ENCODE measurements at places on chromosomes 12 and 14.

DNA sequence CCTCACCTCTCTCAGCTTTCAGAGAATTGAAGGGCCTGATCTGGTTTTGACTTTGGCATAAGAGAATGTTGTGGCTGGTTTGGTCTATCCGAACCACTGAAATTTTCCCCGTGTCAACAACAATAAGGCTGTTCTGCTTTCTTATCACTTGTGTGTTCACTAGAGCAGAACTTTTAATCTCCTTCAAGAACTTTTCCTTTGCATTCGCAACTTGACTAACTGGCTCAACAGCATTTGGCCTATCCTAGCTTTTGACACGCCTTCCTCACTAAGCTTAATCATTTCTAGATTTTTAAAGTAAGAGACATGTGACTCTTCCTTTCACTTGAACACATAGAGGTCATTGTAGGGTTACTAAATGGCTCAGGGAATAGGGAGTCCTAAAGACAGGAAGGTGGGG is 25.9 kb upstream of the EDDM3A start:
- no peak for DNase-seq

- DNase-seq, result no peak
Measured at GRCh38 chr14:61329478-61330051, 8.2 kb downstream of the PRKCH start.

- DNase-seq, result no peak
Measured at GRCh38 chr12:49410818-49411217, 43.6 kb downstream of the SPATS2 start.

DNA sequence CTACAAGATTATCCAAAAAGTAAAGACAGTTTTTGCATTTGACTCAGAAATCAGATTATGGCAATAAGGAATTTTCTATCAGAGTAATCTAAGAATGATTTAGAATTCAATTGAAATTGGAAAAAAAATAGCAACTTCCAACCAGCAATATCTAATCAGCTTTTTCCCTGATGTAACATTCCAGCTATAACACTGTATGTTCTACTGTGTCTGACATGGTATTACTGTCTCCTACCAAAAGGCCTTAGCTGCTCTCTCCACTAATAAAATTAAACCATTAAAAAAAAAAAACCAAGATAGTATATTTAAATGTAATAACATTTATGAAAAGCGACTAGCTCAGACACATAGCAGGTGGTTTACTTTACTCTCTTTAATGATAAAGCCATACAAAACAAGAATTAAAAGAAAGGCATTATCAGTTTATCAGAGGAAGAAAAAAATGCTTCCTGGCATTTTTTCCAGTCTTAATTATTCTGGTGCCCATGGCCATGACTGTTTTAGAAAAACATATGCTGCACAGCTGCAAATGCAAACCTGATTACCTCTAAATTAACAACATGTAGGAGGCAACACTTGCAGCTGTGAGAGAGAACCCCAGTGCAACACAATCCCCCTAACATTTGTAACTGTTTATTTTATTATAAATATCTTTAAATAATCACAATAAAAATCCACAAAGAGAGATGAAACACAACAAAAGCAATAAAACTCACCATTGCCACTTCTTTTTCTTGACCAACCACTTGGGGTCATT is 28.8 kb downstream of the PHLDA1 start:
- no peak for DNase-seq

- no peak for DNase-seq
Measured at GRCh38 chr14:21023817-21024584, 860 bp downstream of the NDRG2 start.

DNA sequence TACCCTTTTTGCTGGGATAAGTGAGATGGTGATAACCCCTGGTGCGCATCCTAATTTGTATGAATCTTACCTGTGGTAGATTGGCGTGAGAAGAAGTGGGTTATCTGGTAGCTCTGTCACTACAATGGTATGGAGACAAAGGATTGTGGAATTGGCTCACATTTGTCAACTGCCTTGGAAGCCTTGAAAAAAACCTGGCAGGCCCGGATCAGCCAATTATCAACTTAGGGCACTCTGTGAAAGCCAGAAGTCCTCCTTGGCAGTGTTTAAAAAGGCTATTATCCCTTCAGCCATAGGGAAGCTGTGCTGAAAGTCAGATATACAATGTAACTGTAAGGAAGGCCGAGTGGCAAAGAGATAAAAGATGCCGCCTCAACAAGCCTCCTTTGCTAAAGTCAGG is 56.5 kb downstream of the WASHC3 start:
- DNase-seq, result no peak

GRCh38 chr12:42729535-42729900 is 140.0 kb upstream of the PRICKLE1 start:
- no peak for DNase-seq

- DNase-seq, result no peak
Measured at GRCh38 chr14:67477926-67478799, 10.4 kb downstream of the TMEM229B start.

DNA sequence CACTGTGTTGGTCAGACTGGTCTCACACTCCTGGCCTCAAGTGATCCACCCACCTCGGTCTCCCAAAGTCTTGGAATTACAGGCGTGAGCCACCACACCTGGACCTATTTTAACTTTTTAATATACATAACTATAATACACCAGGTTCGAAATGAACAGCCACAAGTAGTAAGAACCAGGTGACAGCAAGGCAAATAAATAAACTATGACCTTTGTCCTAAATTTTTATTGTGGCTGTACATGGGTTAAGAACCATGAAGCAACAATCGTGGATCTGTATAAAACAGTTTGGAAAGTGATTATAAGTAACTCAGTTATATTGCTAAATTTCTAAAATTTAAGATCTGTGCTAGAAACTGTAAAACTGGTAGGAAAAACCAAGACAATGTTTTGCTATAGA is 41.5 kb downstream of the GXYLT1 start:
- DNase-seq, result no peak
